ENCODE measurements at places on chromosomes 2 and 18. TPM values are rescaled to one million over a fixed set of nuclear protein-coding genes. Genes with fewer than 3 reads are reported as not detected.

The MC5R gene
- polyA plus RNA-seq = not detected

The ANKRD29 gene
- polyA plus RNA-seq = 1.6 TPM

DNA sequence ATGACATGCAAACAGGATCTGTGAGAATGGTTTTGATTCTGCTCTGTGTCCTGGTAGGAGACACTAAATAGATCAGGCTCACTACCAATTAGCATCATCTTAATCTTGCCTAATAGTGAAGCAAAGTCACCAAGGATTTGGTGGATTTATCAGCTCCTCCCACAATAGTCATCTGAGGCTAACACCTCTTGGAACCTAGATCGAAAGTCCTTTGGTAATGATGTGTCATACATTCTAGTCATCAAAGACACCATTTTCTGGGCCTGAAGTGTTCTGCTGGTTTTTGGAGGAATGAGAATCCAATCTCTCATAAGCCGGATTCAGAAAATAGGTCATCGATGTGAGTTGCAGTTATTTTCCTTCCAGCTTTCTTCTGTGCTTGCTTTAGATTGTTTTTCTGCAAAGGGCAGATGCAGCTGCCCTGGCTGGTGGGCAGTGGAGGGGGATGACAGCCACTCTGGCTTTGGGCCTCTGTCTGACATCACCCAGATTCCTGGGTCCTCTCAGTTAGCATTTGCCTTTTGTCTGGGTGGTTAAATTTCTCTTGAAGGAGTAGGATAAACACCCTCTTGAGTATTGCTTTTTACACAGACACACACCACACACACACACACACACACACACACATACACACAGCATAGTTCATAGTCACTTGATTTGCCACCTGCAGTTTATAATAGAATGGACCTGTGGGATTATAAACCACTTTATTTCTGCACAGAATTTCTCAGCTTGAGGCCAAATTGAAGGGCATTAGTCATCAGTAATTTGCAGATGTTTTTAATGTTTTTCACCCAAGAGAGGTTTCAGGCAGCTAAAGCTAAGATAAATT is at the start of gene MYO3B:
MYO3B (plus strand) TSS at position 198 of the 832 bp plus-strand sequence; CDS start at position 339, 141 bp downstream.
- DNase-seq = no peak

GRCh38 chr2:53450923-53451322 is 316.7 kb upstream of the CHAC2 start:
- DNase-seq = no peak

GRCh38 chr18:57727952-57728807 is 74.9 kb downstream of the ATP8B1 start:
- DNase-seq = no peak

GRCh38 chr2:18398833-18399232 is 161.6 kb downstream of the RDH14 start:
- no peak for DNase-seq
